ENCODE measurements at places on chromosomes 11 and 22.

DNA sequence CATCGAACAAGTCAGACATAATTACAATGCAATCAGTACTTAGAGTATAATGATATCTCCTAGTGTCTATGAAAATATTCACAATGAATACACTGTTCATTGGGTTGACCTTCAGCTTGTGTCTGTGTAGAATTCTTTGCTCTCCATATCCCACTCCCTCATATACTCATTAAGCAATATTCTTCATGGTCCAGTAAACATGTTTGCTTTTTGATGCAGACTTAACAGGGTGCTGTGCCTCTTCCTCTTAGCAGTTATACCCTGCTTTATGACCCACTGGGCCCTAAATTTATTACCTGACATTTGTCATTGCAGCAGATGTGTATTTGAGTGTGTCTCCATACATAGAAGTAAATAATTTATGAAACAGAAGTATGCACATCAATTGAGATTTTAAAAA, 352.5 kb upstream of the CCDC179 start:
- DNase-seq = no peak

- no peak for DNase-seq
Observed at GRCh38 chr22:50694766-50695420, 22.3 kb downstream of the SHANK3 start.

- DNase-seq = no peak
Observed at GRCh38 chr11:62922653-62923431, 1.7 kb upstream of the CHRM1 start.

GRCh38 chr11:16448123-16448717, 91.9 kb upstream of the SOX6 start:
- DNase-seq = no peak

- DNase-seq = peak; percentile 85
Observed at GRCh38 chr11:128399251-128400121, 187.9 kb downstream of the ETS1 start.

GRCh38 chr11:79547256-79547655, 106.4 kb upstream of the TENM4 start:
- DNase-seq = peak; percentile 3

DNA sequence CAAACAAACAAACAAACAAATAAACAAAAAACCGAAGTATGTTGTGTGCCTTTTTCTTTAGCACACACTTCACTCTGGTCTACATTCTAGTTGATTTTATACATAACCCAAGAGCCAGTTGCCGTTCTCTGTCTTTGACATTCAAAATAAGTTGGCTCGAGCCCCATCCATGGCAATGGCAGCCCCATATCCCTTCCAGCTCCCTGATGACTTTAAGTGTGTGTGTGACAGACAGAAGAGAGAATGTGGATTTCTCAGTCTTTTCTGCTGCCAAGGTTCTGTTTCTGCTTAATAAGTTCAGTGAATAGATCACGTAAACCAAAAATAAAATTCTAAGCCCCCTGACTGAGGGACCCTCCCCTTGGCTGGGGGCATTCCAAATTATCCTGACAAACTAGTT, 100.6 kb upstream of the TENM4 start:
- no peak for DNase-seq

DNA sequence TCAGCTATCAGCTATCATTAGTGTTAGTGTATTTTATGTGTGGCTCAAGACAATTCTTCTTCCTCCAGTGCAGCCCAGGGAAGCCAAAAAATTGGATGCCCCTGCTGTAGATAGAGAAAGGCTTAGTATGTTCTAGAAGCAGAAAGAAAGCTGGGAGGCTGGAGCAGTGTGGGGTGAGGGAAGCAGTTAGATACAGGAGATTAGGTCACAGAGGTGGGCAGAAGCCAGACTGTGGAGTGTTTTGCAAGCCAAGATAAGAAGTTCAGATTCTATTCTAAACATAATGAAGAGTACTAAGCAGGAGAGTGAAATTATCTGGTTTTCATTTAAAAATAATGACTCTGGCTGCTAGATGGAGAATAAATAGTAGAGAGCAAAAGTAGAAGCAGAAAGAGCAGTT, 381.7 kb downstream of the DCDC1 start:
- no peak for DNase-seq

DNA sequence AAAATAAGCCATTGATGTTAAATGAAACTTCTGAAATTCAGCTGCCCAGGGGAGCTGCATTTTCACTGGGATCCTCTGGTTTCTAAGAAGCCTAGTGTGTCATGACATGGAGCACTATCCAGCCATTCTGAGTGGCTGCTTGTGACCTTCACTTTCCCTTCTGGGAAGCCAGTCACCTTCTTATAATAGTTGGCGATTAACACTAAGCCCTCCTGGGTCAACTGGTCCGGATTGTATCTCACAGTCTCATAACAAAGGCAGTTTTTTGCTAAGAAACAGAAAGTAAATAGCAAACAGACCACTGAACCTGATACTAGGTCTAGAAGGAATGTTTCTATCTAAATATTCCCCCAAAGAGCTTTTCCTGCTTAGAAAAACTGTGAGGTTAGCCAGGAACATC, 7.9 kb downstream of the CSRP3 start:
- DNase-seq = peak; percentile 27

GRCh38 chr11:57390535-57390934, at the start of gene PRG2:
Gene PRG2 (minus strand): TSS chr11:57390650. CDS start chr11:57389944, 706 bp downstream.
- DNase-seq = no peak

GRCh38 chr11:6900327-6900999, 8.2 kb upstream of the OR2D2 start:
- peak; percentile 3 for DNase-seq

DNA sequence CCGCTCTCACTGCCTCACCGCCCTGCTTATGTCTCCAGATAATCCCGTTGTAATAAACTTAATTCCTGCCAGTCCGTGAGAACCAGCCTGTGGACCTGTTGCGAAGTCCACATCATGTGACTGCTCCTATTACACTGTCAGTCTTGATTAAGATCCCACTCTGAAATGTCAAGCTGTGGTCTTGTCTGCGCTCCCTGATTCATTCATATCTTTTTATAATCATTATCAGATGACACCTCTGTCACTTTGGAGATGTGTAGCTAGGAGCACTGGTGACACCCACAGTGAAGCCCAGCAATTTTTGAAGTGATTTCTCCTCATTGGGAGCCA, 377.3 kb downstream of the TBC1D22A start:
- no peak for DNase-seq

GRCh38 chr11:20064961-20065405, 95.3 kb downstream of the DBX1 start:
- DNase-seq = no peak

- DNase-seq = peak; percentile 99
Observed at GRCh38 chr11:111735262-111736116, 30.7 kb downstream of the PPP2R1B start.

DNA sequence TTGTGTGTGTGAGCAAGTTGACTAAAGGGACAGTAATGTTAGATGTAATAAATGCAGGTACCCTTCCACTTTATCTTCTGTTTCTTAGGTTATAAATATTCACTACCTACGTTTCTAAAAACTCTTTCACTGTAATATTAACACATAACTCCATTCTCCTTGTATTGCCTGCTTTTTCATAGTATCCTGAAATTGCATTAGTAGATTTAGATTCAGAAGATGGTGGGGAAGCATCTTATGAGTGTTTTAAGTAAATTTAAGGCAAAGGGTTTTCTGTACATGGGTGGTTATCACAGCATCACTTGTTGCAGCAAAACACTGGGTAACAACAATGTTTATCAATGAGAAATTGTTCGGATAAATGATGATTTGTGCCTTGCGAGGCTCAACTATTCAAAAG, 115.2 kb upstream of the VPREB1 start:
- no peak for DNase-seq

- peak; percentile 66 for DNase-seq
Observed at GRCh38 chr11:46382646-46383403, 1.4 kb downstream of the MDK start.

All from choroid plexus epithelial cell (primary cell).